AG08395 (cell line): ENCODE measurements at places on chromosomes 2 and 18.

DNA sequence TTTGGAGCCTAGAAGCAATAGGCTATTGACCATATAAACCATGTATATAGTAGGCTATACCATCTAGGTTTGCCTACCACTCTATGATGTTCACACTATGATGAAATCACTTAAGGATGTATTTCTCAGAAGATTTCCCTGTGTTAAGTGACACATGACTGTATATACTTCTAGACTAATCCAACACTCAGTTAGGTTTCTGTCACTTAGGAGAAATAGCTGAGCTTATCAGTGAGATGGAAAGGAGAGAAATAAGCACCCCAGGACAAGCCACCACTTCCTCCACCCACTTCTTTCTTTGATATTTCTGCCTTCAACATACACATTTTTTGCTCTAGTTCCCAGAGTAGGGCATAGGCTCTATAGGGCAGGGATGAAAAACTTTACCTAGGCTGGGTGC lies 7.8 kb downstream of the PECR start:
- DNase-seq, result no peak

DNA sequence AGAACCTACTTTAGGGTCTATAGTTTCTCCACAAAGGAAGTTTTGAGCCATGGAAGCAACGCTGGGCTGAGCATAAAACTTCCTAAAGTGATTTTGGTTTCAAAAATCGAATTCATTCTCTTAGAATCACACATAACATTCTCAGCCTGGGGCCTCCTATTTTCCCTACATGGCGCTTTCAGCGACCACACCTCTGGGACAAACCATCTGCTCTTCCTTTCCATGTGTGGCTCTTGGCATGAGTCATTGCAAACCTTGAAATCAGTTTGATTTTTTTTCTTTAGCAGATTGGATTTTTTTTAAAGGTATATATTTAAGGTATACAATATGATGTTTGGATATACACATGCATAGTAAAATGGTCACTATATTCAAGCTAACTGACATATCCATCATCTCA lies 72.5 kb upstream of the APCDD1 start:
- DNase-seq, result no peak

DNA sequence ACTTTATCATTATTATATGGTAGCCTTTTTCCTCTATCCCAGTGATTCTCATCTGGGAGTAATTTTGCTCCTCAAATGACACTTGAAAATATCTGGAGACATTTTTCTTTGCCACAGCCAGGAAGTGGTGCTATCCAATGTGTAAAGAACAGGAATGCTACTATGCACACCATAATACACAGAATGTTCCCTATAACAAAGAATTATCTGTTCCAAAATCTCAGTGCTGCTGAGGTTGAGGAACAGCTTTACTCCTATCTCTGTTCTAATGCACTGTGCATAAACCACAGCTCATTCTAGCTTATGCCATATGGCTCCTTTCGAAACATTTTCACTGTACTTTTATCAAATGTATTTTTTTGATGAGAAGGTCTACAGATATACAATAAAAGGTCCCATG lies 1231.2 kb upstream of the CELF4 start:
- DNase-seq, result no peak

DNA sequence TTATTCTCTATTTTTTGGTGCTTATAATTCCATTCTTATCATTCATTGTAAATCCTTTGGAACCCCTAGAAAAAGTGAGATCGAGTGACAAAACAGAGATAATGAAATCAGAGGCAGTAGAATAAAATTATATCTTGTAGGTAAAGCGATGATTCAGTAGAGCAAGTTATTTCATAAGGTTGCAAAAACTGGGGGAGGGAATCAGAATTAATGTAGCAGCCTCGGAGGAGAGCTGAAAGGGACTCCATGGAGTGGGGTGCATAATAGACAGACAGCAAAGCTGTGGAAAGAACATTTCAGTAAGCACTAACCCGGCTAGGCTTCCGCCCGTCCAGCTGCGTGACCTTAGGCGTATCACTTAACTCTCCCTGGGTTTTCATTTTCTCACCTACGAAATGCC lies 289.7 kb downstream of the EN1 start:
- DNase-seq, result no peak

- no peak for DNase-seq
Measured at GRCh38 chr2:206823178-206823577, 57.8 kb downstream of the FASTKD2 start.

- no peak for DNase-seq
Measured at GRCh38 chr2:121617042-121617599, 32.1 kb downstream of the CLASP1 start.

- no peak for DNase-seq
Measured at GRCh38 chr2:138469411-138469810, 32.2 kb upstream of the SPOPL start.

DNA sequence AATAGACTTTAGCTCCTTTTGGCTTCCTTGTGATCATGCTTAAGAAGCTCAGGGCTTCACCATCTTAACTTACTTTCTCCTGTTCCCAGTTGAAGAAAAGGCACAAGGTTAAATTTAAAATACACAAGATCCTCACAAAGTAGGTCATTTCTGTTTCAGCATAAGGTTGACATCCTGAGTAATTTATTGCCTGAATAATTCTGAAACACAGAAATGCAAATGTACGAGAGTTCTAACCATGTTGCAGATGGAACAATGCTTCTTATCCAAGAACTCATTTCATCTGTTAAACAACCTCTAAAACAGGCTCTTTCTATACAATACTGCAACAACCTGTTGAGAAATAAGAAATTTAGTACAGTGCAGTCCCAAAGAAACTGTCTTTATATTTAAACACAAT lies 395.2 kb downstream of the BCL11A start:
- DNase-seq, result no peak

GRCh38 chr2:99420751-99421299 lies 69.0 kb downstream of the REV1 start:
- DNase-seq, result peak; percentile 19

DNA sequence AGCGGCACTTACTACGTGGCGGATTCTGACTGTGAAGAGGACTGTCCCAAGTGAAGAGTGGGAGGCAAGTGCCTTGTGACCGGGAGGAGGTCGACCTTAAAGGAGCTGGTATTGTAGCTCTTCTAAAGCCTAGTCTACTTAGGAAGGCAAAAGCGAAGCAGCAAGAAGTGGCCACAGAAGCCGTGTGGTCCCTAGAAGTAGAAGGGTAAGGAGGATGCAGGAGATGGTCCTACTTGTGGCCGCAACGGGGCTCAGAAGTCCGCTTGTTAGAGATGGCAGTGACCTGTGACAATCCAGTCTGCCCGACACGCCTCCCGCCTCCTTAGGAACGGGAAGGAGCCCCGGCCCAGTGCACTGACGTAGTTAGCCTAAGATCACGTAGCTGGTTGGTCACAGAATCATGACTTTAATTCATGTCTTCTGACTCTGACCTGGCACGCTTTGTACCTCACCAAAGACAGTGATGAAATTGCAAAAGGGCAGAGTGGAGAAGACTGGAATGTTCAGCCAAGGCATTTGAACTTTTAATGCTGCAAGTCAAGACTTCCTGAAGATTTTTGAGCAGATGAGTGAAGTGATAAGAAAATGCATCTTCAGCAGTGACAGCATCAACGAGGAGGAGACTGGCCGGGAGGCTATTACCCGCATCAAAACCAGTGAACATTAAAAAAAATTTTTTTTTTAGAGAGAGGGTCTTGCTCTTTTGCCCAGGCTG lies 749 bp upstream of the EIF2AK3 start:
- DNase-seq, result peak; percentile 86

DNA sequence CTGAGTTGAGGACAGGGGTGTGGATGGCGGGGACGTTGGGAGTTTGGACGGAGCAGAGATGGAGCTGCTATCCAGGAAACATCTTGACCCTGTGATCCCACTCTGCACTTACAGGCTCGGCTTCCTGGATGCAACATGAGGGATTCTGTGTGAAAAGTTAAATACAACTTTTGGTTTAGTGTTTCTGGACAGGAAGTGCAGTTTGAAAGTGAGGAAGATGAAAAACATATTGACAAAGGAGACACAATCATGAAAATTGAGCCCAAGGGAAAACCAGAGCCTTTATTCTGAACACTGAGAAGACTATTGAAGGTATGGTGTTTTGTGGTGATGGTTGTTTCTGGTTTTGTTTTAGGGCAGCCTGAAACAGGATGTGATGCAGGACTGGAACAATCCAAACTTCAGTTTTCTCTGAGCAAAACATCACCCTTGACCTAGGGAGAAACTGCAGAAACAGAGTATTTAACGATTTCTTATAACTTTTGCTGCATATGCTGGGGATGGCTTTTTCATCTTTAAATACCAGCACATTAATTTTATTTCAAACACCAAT lies 76.5 kb upstream of the RFX8 start:
- no peak for DNase-seq

- DNase-seq, result no peak
Measured at GRCh38 chr2:234569776-234570430, 73.0 kb upstream of the ARL4C start.
